ENCODE measurements at places on chromosomes 7 and 10.

- DNase-seq = no peak
Measured at GRCh38 chr7:131722371-131722770, 165.9 kb upstream of the PODXL start.

GRCh38 chr7:696426-696811, 30.1 kb upstream of the DNAAF5 start:
- no peak for DNase-seq

DNA sequence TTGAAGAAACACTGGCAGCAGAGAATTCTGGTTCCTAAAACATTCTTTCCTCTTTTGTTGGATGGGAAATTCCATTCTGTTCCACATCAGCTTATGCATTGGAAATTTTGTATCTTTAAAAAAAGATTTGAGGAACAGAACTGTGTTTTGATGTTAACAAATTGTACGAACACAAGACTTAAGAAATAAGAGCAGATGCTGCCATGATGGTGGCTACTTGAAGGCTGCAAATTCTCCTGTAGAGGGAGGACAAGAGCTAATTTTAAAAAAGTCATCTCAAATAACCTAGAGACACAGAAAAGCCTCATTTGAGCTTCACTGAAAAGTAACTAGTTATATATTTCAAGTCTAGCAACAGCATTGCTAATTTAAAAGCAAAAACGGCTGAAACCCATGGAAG, 29.8 kb downstream of the NDUFB2 start:
- DNase-seq = no peak

GRCh38 chr10:8584666-8585065, 530.2 kb downstream of the GATA3 start:
- DNase-seq = no peak

DNA sequence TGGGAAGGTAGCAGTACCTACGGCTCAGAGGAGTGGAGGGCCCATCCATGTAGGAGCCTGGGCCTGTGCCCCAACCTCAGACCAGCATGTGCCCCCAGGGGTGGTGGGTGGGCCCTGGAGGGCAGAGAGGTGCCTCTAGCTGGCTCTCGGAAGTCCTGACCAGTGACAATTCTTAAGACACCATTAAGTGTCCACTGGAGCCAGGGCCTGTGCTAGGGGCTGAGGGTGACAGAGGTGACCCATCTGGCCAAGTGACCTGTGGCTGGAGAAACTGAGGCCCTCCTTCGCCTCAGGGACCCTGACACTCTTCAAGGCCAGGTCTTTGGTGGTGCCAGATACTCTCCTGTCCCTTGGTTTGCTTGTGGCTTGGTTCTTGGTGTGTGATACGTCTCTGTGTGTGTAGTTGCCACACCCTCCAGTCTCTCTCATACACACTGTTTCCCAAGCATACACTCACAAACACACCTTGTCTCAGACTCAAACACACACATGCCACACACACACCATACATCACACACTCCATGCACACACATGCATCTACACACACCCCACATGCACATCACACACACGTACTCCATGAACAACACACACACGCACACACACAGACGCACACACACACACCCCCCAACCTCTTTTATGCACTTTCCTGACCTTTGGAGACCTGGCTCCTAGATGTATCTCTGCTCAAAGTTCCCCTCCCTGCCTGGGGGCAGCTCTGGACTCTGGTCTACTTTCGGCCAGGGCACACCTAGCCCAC, 897 bp upstream of the RAMP3 start:
- DNase-seq = no peak

- DNase-seq = no peak
Measured at GRCh38 chr7:16067711-16068110, 353.6 kb downstream of the CRPPA start.

DNA sequence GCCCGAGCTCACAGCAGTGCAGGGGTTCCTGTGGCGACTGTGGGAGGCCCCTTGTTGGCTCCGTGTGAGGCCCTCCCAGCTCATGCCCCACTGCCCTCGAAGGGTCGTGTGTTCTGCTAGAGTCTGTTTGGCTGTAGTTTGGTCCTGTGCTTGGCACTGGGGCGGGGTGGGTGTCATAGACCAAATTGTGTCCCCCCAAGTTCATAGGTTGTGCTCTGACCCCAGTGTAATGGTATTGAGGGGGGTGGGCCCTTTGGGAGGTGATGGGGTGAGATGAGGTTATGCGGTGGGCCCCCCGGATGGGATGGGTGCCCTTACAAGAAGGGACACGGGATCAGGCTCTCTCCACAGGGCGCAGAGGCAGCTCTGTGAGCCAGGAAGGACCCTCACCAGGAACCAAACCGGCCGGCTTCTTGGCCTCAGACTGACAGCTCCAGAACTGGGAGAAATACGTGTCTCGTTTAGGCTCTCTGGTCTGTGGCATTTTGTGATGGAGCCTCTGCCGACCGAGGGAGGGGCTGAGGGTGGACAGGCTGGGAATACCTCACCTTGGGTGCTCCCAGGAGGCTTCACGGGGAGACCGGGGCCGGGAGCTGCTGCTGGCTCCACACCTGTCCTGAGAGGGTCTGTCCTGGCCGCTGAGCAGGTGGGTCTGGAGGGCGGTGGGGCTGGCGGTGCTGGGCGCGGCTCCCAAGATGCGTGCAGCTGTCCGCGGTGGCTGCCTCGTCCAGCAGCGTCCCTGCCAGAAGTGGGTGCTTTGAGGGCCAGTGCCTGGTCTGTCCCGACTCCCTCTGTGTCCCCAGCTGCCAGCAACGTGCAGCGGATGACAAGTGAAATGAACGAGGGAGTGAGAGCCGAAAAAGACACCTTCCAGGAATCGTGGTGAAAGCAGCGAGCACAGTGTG, 89.4 kb downstream of the INPP5A start:
- DNase-seq = no peak
